ENCODE measurements at places on chromosomes 4 and X.

DNA sequence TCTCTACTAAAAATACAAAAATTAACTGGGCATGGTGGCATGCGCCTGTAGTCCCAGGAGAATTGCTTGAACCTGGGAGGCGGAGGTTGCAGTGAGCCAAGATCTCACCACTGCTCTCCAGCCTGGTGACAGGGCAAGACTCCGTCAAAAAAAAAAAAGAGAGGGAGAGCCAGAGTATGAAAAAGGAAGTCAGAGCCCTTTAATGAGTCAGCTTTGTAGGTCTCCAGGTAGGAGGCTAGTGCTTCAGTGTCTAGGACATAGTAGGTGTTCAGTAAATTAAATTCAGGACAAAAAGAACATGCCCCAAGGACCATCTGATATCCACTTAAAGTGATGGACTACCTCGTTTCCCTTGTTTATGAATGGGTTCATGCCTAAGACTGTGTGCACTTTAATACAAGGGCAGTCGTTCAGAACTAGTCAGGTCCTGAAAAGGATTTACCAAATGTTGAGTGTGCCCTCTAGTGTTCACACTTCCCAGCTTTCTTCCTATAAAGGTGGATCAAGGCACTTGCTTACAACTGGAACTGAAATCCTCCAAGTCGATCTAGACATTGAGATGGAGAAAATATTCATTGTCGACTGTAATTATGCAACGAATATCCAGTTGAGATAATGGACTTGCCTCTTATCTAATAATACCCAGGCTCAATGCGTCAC, 29.0 kb downstream of the F9 start:
- H3K36me3 ChIP-seq = no peaks in the 10 kb centered on the region
- no peaks in the 10 kb centered on the region for H3K27me3 ChIP-seq
- H3K27ac ChIP-seq = no peak overlapping the region
- H3K4me1 ChIP-seq = no peaks in the 10 kb centered on the region
- no peak overlapping the region for H3K4me3 ChIP-seq
- DNase-seq = no peak

DNA sequence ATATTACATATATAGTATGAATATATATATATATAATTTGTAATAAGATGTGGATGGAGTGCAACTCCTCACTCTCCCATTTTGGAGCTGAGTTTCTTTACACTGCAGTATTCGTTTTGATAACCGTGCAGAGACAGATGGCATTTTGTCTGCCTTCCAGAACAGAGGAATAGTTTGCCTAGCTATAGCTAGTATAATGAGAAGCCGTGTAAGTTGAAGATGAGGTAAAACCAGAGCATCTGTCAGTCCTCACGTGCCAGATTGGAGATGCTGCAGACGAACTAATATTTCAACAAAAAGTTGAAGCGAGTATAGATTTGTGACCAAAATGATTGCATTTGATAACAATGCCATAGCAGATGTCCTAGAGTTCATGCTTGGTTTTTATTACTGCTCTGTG, 180.6 kb downstream of the FMR1NB start:
- no peak for DNase-seq
- no peak overlapping the region for H3K4me3 ChIP-seq
- H3K27me3 ChIP-seq = peaks cover 3% of the 10 kb centered on the region
- H3K4me1 ChIP-seq = no peaks in the 10 kb centered on the region
- H3K27ac ChIP-seq = no peak overlapping the region

DNA sequence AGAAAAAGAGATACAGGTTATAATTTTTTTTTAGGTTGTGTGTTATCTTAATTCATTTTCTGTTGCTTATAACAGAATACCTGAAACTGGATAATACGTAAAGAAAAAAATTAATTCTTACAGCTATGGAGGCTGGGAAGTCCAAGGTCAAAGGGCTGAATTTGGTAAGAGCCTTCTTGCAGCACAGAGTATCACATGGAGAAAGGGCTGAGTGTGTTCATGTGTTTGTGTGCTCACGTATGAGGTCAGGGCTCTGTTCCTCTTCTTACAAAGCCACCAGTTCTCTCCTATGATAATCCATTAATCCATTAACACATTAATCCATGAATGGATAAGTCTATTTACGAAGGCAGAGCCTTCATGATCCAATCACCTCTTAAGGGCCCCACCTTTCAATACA, 8.6 kb upstream of the RAB28 start:
- no peak overlapping the region for H3K4me3 ChIP-seq
- DNase-seq = no peak
- H3K27ac ChIP-seq = no peak overlapping the region
- peaks cover 2% of the 10 kb centered on the region for H3K36me3 ChIP-seq
- no peaks in the 10 kb centered on the region for H3K4me1 ChIP-seq

GRCh38 chr4:119559044-119559647, 69.5 kb downstream of the PDE5A start:
- H3K36me3 ChIP-seq = no peaks in the 10 kb centered on the region
- H3K4me3 ChIP-seq = no peak overlapping the region

DNA sequence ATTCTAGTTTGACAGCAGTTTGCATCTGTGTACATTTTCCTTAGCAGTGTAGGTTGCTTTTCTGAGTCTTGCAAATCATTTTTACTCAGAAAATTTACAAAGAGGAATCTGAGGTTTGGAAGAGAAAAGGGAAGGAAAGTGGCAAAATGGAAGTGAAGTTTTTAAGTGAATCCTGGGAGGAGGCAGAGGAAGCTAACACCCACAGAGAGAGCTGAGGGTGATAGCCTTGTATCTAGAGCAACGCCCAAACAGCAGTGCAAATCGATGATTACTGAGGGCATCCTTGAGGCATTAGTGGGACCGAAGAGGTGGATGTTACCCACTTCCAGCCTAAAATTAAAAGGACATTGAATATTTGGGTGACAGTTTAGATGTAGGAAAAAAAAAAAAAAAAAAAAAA, 31.8 kb downstream of the KLF3 start:
- peak overlapping the region; percentile 89 for H3K27ac ChIP-seq
- H3K36me3 ChIP-seq = peaks cover 15% of the 10 kb centered on the region
- H3K27me3 ChIP-seq = no peaks in the 10 kb centered on the region
- H3K4me3 ChIP-seq = no peak overlapping the region
- H3K4me1 ChIP-seq = peaks cover 12% of the 10 kb centered on the region

DNA sequence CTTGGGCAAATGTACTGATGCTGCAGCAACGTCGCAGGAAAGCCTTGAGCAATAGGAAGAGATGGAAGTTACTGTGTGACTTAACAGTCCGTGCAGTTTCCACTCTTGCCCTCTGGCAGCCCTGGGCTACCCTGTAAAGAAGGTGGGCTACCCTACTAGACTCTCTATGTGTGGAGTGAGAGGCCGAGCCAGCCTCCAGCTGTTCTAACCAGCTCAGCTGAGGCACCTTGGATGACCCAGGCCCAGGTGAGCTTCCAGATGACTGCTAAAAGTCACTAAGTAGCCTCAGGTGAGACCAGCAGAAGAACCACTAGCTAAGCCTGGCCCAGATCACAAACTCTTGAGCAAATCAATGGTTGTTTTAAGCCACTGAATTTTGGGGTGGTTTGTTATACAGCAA, 34.9 kb upstream of the PPP2R2C start:
- H3K36me3 ChIP-seq = no peaks in the 10 kb centered on the region
- no peaks in the 10 kb centered on the region for H3K27me3 ChIP-seq
- no peak overlapping the region for H3K27ac ChIP-seq
- no peaks in the 10 kb centered on the region for H3K4me1 ChIP-seq

DNA sequence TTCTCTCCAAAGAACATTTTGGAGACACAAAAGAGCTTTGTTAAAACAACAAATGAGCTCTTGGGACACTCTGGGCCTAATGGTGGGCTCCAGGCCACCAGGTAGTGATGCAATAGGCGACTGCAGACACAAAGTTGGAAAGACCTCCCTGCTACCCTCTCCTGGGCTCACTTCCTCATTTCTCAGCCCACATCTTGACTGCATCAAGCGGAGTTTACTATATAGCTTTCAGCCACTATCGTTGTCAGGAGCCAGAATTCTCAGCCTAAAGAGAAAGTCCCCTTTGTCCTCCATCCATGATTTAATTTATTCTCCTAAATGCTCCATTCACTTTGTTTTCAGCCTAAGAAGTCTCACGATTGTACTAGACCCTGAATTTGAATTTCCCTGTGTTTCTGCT, 114.9 kb downstream of the EFHC2 start:
- H3K27ac ChIP-seq = no peak overlapping the region
- no peak overlapping the region for H3K4me3 ChIP-seq
- H3K4me1 ChIP-seq = no peaks in the 10 kb centered on the region
- no peak for DNase-seq

GRCh38 chr4:150332086-150332485, 249.9 kb upstream of the MAB21L2 start:
- DNase-seq = no peak
- peaks cover 5% of the 10 kb centered on the region for H3K4me1 ChIP-seq
- H3K27me3 ChIP-seq = no peaks in the 10 kb centered on the region
- H3K27ac ChIP-seq = no peak overlapping the region
- no peak overlapping the region for H3K4me3 ChIP-seq
- H3K36me3 ChIP-seq = no peaks in the 10 kb centered on the region

- H3K27ac ChIP-seq = no peak overlapping the region
- no peak for DNase-seq
- no peak overlapping the region for H3K4me3 ChIP-seq
- peaks cover 3% of the 10 kb centered on the region for H3K36me3 ChIP-seq
Observed at GRCh38 chr4:150080875-150081274, 2.6 kb downstream of the DCLK2 start.

DNA sequence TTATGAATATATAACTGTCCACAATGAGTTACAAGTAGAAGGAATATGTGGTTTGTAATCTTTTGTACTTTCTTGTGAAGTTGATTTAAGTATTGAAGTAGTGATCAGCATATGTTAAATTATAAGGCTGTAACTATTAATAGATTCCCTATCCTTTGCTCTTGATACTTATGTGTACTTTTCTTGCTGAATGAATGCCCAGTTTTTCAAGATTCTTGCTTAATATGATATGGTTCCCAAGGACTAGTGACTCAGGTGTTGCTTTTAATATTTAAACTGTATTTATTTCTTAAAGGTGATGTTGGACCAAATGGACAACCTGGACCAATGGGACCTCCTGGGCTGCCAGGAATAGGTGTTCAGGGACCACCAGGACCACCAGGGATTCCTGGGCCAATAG, 121.7 kb downstream of the IRS4 start:
- no peaks in the 10 kb centered on the region for H3K4me1 ChIP-seq
- DNase-seq = no peak
- no peaks in the 10 kb centered on the region for H3K27me3 ChIP-seq
- H3K4me3 ChIP-seq = no peak overlapping the region
- H3K36me3 ChIP-seq = no peaks in the 10 kb centered on the region

DNA sequence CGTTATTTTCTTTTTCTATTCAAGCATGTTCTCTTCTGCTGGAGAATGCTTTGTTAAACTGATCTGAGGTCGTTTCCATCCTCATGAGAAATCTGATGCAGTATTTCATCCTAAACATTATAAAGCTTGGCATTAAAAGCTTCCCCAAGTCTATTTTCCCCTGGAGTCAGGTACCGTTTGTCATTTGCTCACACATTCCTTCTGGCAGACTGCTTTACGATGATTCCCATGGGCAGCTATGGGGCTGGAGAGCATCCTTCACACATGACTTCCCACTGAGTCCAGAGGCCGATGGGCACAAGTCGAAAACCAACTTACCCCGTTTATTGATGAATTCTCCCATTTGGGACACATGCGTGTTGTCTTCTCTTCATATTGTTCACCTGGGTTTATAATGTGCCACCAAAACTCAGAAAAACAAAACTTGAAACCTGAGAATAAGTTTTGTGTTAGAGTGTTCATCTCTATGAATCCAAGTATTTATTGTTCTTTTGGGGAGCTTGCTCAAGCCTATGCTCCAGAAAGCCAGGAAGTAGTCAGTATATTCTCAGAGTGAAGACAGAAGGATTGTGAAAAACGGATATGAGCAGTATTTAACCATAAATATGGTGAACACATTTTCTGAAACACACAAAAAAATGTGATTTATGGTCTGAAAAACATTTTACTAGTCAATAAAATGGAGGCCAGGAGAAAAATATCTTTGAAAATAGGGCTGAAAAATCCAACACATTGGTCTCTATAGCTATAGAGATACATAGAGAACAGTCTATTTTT, 298.8 kb upstream of the NOCT start:
- no peak for DNase-seq
- no peak overlapping the region for H3K27ac ChIP-seq
- no peak overlapping the region for H3K4me3 ChIP-seq
- H3K4me1 ChIP-seq = no peaks in the 10 kb centered on the region
- H3K27me3 ChIP-seq = no peaks in the 10 kb centered on the region
- H3K36me3 ChIP-seq = no peaks in the 10 kb centered on the region

DNA sequence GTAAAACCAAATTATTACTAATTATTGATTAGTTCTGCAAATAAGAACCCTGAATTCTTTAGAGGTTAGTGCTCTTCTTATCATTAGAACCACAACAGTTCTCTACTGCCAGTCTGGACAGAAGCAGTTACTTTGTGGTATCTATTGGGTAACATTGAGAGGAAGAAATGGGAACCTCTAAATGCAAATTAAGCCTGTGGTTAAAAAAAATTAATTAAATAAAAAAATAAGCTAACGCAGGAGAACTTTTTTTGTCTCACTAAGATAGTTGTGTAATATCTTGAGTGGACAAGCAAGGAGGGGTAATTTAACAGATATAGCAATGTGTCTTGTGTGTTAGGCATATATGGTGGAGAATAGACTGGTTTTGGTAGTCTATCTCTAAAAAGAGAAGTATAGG, 32.9 kb upstream of the TET2 start:
- H3K4me3 ChIP-seq = no peak overlapping the region
- H3K27me3 ChIP-seq = peaks cover 8% of the 10 kb centered on the region
- no peak overlapping the region for H3K27ac ChIP-seq

GRCh38 chr4:88382621-88383020, 4.0 kb downstream of the HERC6 start:
- no peaks in the 10 kb centered on the region for H3K27me3 ChIP-seq
- peak overlapping the region; percentile 95 for H3K27ac ChIP-seq
- H3K4me1 ChIP-seq = peaks cover 28% of the 10 kb centered on the region
- DNase-seq = peak; percentile 35

- no peak overlapping the region for H3K4me3 ChIP-seq
- no peak for DNase-seq
- peaks cover 6% of the 10 kb centered on the region for H3K4me1 ChIP-seq
Observed at GRCh38 chrX:136166221-136166855, 19.0 kb downstream of the FHL1 start.

DNA sequence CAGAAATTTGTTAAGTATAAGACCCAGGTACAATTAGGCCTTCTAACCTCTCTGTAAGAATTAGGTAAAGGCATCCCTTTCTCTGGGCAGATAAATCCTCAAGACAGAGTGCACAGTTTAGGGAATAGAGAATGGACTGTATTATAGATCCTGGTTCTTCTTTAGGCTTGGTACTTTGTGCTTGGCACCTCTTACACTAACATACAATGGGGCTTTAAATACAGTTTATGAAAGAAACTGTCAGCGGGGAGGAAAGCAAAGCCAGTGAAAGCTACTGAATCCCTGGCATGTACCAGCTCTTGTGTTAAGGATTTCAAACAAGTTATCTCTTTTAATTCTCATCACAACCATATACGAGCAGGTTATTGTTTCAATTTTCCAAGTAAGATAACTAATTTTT, 1350.0 kb downstream of the ADGRL3 start:
- H3K36me3 ChIP-seq = no peaks in the 10 kb centered on the region
- no peak for DNase-seq
- no peak overlapping the region for H3K27ac ChIP-seq
- H3K4me3 ChIP-seq = no peak overlapping the region
- H3K4me1 ChIP-seq = no peaks in the 10 kb centered on the region

GRCh38 chrX:93242897-93243296, 430.5 kb downstream of the NAP1L3 start:
- H3K27me3 ChIP-seq = no peaks in the 10 kb centered on the region
- no peaks in the 10 kb centered on the region for H3K36me3 ChIP-seq
- H3K4me3 ChIP-seq = no peak overlapping the region
- no peak for DNase-seq
- no peak overlapping the region for H3K27ac ChIP-seq
- no peaks in the 10 kb centered on the region for H3K4me1 ChIP-seq

- H3K4me1 ChIP-seq = peaks cover 5% of the 10 kb centered on the region
- H3K4me3 ChIP-seq = no peak overlapping the region
- peaks cover 6% of the 10 kb centered on the region for H3K27me3 ChIP-seq
- peak overlapping the region; percentile 32 for H3K27ac ChIP-seq
- no peak for DNase-seq
- peaks cover 4% of the 10 kb centered on the region for H3K36me3 ChIP-seq
Observed at GRCh38 chr4:183300070-183300469, 20.0 kb downstream of the CLDN22 start.
